ENCODE measurements at places on chromosomes 7 and 10.
A peak's percentile ranks its signal among the peaks of the same experiment; 100 is the strongest.

DNA sequence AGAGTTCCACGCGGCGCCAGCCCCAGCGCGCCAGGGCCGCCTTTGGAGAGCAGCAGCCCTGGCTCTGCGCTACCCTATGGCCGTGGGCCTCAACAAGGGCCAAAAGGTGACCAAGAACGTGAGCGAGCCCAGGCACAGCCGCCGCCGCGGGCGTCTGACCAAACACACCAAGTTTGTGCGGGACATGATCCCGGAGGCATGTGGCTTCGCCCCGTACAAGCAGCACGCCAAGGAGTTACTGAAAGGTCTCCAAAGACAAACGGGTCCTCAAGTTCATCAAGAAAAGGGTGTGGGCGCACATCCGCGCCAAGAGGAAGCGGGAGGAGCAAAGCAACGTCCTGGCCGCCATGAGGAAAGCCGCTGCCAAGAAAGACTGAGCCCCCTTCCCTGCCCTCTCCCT, 144.1 kb downstream of the SRPK2 start:
- DNase-seq = no peak

- no peak for DNase-seq
Measured at GRCh38 chr10:110149259-110149658, 58.1 kb upstream of the MXI1 start.

DNA sequence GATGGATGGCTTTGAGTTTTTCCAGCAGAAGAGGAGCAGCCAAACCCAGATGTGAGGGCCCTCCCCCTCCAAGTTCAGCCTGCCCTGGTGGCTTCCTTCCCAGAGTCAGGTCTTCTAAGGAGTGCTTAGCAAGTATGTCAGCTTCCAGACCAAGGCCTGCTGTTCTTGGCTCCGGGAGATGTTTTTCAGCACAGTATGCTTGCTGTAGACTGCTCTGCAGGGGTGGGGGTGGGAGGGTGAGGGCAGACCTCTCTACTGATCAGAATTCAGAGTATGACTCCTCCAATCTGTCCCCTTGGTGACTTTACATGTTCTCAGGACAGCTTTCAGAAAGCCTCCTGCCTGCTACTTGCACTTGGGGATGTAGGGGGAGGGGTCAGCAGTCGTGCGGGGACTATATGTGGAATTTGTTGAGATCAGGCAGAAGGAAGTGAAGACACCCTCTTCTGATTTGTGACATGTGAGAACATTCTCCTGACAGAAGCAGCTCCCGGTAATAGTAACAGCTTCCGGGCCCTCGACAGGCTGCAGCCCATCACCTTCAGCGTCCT, 516.4 kb upstream of the ZMIZ1 start:
- DNase-seq = no peak

DNA sequence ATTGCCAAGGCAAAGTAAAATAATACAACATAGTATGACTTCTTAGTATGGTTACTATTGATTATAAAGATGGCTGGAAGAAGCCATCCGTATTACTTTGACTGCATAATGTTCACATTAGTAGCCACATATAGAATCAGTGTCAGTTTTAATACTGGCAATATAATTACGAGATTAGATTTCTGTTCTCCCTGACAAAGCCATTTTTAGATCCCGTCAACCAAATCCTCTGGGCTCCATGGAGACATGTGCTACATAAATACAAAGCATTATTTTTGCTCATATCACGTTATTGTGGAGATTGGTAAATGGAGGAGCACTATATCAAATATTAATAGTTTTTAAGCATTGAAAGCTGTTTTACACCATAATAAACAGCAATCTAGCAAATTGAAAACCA, 124.0 kb downstream of the MAGI2 start:
- no peak for DNase-seq

DNA sequence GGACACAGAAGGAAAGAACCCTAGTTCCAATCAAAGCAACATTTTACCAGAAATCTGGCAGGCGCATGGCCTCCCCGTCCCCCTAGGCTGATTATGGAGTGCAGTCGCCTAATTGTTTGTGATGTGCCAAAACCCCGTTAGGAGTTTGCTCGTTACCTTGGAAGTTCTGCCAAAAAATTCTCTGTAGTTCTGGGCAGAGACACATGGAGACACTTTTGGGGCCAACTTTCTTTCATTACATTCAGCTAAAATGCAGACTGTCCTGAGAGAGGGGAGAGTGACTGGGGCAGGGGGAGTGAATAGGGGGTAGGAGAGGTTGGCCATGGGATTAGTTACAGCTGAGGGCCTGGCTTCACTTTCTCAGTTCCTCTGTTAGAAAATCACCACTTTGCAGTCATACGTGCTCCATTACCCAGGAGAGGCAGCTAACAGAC, 158.0 kb upstream of the NPVF start:
- DNase-seq = no peak

DNA sequence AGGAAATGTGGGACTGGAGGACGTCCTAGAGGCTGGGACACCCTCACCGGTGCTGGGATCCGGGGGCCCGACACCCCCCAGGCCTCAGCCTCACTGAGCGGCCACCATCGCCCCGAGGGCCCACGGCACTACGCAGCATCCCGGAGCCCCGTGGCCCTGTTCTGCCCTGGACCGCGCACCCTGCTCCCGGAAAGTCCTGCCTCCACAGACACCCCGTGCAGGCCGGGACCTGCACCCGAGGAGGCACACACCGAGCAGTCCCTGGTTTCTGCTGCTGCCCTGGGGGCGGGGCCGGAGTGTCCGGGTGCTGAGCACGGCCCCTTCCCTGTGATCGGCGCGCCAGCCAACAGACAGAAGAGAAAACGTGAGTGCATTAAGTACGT, 18.1 kb upstream of the KNDC1 start:
- no peak for DNase-seq

GRCh38 chr10:124105045-124105444, 11.6 kb upstream of the CHST15 start:
- no peak for DNase-seq

- no peak for DNase-seq
Measured at GRCh38 chr7:50497068-50497642, 47.0 kb upstream of the FIGNL1 start.

DNA sequence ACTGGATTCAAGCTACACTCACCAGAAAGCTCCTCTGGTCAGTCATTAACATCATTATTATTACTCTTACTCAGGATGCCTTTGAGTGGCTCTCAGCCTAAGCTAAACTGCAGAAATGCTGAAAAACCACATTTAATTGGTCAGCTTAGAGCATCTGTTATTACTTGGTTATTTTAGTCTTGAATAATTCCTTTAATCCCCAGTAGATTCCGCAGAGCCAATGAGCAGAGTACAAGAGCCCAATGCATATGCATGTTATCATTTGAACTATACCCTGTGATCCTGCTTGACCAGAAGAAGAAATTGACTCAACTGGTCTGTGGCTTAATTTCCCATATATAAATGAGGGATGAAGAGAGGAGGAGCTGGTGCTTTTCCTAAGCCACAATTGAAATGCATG, 417.6 kb upstream of the C7orf33 start:
- DNase-seq = no peak

GRCh38 chr10:73910764-73911552, at the start of gene PLAU:
PLAU (plus strand) TSS chr10:73911132; CDS start chr10:73911556, 424 bp downstream.
- DNase-seq = peak; percentile 68

- DNase-seq = no peak
Measured at GRCh38 chr7:28942168-28942567, 16.0 kb downstream of the TRIL start.

DNA sequence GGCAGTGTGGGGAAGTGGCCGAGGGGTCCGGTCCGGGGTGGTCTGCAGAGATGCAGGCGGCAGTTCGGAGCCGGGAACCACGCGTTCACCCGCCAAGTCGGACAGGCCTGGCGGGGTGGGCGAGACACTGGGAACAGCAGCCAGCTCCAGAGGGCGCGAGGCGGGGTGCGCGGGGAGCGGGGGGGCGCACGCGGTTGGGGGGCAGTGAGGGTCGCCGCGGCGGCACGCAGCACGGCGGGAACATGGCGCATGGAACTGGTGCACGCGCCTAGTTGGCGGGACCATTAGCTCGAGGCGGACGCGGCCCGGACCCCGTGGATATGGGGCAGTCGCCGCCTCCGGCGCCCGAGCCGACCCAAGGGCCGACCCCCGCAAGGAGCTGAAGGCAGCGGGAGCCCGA, 635.9 kb downstream of the ZNF37A start:
- DNase-seq = no peak

- no peak for DNase-seq
Measured at GRCh38 chr10:774223-774622, 84.8 kb upstream of the DIP2C start.

- no peak for DNase-seq
Measured at GRCh38 chr10:11886851-11887250, 63.7 kb downstream of the PROSER2 start.

GRCh38 chr10:10460451-10460850, 557.2 kb upstream of the CELF2 start:
- DNase-seq = peak; percentile 48

- no peak for DNase-seq
Measured at GRCh38 chr7:139340808-139341057, 404 bp upstream of the FMC1 start.

All from CD14-positive monocyte (primary cell).